ENCODE measurements at places on chromosomes 2 and 18. TPM values are rescaled to one million over a fixed set of nuclear protein-coding genes. Genes with fewer than 3 reads are reported as not detected.
A peak's percentile ranks its signal among the peaks of the same experiment; 100 is the strongest.

DNA sequence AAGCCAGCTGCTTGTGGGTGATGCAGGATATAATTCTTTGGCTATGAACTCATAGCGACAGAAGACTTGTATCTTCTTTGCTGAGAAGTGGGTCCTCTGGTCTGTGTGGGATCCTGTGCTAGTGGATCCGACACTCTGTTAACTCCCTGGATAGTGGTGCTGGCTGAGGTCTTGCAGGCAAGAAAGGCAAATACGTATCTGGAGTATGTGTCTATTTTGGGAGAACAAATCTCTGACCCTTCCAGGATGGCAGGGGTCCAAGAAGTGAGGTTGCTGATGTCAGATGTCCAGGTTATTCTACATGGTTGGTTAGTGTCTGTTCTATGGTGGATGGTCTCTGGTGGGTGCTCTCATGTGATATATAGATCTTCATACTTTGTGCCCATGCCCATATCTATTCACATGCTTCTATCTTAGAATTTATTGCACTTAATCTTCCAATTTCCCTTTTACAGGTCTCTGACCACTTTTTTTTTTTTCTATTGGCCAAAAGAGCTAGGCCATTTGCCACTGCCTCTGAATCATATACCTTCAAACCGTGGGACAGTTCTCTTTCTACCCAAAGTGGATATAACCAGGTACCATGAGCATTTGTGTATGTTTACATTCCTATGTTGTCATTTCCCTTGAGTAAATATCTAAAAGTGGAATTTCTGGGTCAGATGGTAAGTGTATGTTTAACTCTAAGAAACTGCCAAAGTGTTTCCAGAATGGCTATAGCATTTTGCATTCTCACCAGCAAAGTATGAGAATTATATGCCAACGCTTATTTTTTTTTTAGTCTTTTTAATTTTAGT is 45.1 kb upstream of the RBMS1 start:
- H3K4me1 ChIP-seq: no peaks in the 10 kb centered on the region
- no peak overlapping the region for H3K27ac ChIP-seq
- H3K27me3 ChIP-seq: no peaks in the 10 kb centered on the region
- no peak overlapping the region for H3K4me3 ChIP-seq
- no peak for DNase-seq

- DNase-seq: no peak
- H3K4me3 ChIP-seq: no peak overlapping the region
- H3K27me3 ChIP-seq: no peaks in the 10 kb centered on the region
These were observed 20.5 kb upstream of the LRPPRC start for GRCh38 chr2:44016282-44016681.

- H3K4me3 ChIP-seq: peak overlapping the region; percentile 80
- peak overlapping the region; percentile 84 for H3K27ac ChIP-seq
- H3K36me3 ChIP-seq: no peaks in the 10 kb centered on the region
- DNase-seq: no peak
These were observed 1.3 kb downstream of the ITM2C start for GRCh38 chr2:230865766-230866755.

DNA sequence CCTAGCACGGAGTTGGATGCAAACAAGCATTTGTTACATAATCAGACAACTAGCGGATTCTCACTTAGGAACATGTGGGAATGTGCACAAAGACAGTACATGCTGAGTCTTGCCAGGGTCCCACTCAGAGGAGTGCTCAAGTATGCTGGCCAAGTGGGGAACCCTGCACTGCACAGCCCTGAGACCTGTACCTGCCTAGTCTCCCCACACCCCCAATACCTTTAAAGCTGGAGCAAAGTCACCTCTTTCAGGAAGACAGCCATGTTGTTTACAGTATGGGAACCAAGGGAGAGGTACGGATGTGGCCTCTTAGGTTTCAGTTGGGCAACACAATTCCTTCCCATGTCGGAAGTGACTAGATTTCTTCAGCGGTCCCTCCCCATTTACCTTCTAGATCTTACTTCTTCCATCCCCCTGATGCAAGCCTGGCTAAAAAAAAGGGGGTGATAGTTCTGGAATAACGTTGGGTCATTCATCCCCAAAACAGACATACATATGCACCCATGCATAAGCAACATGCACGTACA is 10.7 kb downstream of the CXCR1 start:
- no peak for DNase-seq
- no peak overlapping the region for H3K27ac ChIP-seq
- H3K36me3 ChIP-seq: no peaks in the 10 kb centered on the region
- no peak overlapping the region for H3K4me3 ChIP-seq
- H3K27me3 ChIP-seq: no peaks in the 10 kb centered on the region
- H3K4me1 ChIP-seq: no peaks in the 10 kb centered on the region

GRCh38 chr2:8819194-8819593 is 18.2 kb downstream of the KIDINS220 start:
- H3K4me3 ChIP-seq: no peak overlapping the region
- H3K27ac ChIP-seq: no peak overlapping the region
- H3K27me3 ChIP-seq: no peaks in the 10 kb centered on the region
- H3K4me1 ChIP-seq: peaks cover 21% of the 10 kb centered on the region
- DNase-seq: no peak

- no peaks in the 10 kb centered on the region for H3K36me3 ChIP-seq
- H3K4me3 ChIP-seq: no peak overlapping the region
- H3K4me1 ChIP-seq: peaks cover 21% of the 10 kb centered on the region
- no peak overlapping the region for H3K27ac ChIP-seq
- no peak for DNase-seq
These were observed 51.3 kb upstream of the CAB39 start for GRCh38 chr2:230661072-230661957.

- H3K4me1 ChIP-seq: no peaks in the 10 kb centered on the region
- no peak for DNase-seq
- H3K27ac ChIP-seq: no peak overlapping the region
- H3K36me3 ChIP-seq: no peaks in the 10 kb centered on the region
- no peak overlapping the region for H3K4me3 ChIP-seq
These were observed 34.4 kb upstream of the CYP27C1 start for GRCh38 chr2:127254386-127254981.

DNA sequence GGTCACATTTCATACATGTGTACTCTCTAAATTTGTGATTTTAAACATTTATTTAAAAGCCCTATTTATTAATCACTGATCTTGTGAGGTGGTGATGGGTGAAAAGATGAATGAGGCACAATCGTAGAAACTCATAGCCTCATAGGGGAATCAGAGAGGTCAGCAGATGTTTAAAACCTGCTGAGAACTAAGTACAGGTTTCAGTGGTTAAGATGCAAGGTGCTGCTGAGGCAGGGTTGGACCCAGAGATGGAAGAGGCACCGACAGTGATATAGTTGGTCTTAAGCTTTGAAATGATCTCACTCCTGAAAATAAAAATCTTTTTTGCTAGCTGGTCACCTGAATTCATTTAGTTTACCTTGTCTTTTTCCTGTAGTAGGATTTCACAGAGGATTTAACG is 49.6 kb downstream of the LINC00305 start:
- DNase-seq: no peak
- H3K36me3 ChIP-seq: no peaks in the 10 kb centered on the region
- no peaks in the 10 kb centered on the region for H3K27me3 ChIP-seq
- no peak overlapping the region for H3K4me3 ChIP-seq
- H3K4me1 ChIP-seq: no peaks in the 10 kb centered on the region

DNA sequence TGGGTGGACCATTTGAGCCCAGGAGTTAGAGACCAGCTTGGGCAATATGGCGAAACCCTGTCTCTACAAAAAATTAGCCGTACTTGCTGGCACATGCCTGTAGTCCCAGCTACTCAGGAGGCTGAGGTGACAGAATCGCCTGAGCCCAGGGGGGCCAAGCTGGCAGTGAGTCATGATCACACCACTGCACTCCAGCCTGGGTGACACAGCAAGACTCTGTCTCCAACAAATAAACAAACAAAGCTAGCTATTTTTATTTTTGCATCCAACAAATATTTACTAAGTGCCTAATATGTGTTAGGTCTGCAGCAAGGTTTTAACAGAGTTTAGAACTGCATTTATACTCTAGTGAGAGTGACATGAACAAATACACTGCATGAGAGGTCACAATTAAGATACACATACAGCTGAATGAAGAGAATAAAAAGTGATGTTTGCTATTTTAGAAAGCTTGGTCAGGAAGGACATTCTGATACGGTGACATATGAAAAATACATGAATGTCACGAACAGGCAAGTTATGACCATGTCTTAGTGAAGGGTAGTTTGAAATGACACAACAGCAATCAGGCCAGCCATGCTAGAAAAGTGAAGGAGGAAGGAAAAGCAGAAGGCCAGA is 83.2 kb upstream of the FRZB start:
- H3K4me1 ChIP-seq: no peaks in the 10 kb centered on the region
- no peak overlapping the region for H3K27ac ChIP-seq
- no peak for DNase-seq
- H3K36me3 ChIP-seq: no peaks in the 10 kb centered on the region
- H3K27me3 ChIP-seq: no peaks in the 10 kb centered on the region
- H3K4me3 ChIP-seq: no peak overlapping the region

GRCh38 chr2:46909150-46909549 is 6.5 kb downstream of the MCFD2 start:
- no peak for DNase-seq
- H3K4me1 ChIP-seq: peaks cover 20% of the 10 kb centered on the region
- H3K4me3 ChIP-seq: no peak overlapping the region
- no peak overlapping the region for H3K27ac ChIP-seq

DNA sequence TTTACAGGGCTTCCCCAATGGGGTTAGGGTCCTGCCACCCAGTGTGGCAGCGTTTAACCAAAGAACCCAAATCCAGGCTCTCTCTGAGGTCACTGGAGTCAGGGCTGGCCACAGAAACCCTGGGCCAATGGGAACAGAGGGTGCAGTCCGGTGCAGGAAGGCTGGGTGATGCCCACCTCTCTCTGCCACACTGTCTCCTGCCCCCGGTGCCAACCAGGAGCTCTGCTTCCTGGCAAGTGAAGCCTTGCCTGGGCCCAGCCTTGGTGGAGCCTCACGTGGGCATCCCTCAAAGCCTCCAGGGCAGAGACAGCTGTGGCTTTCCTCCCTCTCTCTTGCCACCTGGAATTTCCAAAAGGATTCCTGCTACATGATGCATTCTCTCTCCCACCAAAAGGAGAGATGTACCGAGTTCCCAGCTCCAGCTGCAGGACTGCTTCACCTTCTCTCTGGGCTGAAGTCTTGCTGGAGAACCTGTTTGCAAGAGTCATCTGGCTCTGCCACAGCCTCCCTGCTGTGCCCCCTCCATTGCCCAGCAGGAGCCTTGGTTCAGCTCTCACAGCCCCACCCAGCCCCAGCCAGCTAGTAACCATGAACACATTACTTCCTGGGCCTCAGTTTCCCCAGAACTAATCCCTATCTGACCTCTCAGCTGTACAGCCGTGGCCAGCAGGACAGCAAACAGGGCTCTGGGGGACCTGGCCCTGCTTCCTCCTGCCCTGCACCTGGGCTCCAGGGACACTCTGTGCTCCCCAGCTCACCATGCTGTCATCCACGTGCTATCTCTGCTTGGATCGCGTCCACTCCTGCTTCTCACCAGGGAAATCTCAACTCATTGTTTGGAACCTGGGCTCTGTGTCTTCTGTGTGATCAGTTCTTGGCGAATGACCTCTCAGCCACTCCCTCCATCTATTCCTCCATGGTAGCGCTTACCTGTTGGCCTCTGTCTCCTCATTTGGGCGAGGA is 43.4 kb downstream of the KCNF1 start:
- no peak overlapping the region for H3K4me3 ChIP-seq
- H3K27ac ChIP-seq: no peak overlapping the region
- H3K36me3 ChIP-seq: no peaks in the 10 kb centered on the region
- no peak for DNase-seq

GRCh38 chr2:178513876-178514275 is 33.6 kb downstream of the PLEKHA3 start:
- no peak overlapping the region for H3K27ac ChIP-seq
- DNase-seq: no peak
- H3K27me3 ChIP-seq: no peaks in the 10 kb centered on the region
- no peak overlapping the region for H3K4me3 ChIP-seq
- H3K36me3 ChIP-seq: no peaks in the 10 kb centered on the region

GRCh38 chr18:3595369-3596273 is 145.6 kb downstream of the TGIF1 start:
- H3K4me1 ChIP-seq: peaks cover 40% of the 10 kb centered on the region
- H3K27ac ChIP-seq: peak overlapping the region; percentile 99
- peak overlapping the region; percentile 24 for H3K4me3 ChIP-seq

DNA sequence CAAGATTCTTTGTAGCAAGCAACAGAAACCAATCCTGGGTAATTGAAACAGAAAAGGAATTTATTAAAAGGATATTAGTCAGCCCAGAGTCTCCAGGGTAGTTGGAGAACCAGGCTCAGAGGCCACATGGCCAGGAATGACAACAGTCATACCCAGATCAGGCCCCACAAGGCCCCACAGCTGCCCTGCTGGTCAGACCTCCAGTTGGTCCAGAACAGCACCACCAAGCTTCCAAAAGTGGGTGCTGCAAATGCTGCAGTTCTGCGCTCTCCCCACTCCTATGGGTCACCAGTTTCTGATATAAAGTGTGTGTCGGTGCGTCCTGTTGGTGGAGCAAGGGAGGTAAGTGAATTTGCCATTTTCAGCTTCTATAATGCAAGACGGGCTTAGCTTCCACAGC is 29.9 kb downstream of the KLHL29 start:
- no peak for DNase-seq
- no peaks in the 10 kb centered on the region for H3K36me3 ChIP-seq
- H3K4me1 ChIP-seq: peaks cover 48% of the 10 kb centered on the region
- peak overlapping the region; percentile 57 for H3K27ac ChIP-seq

DNA sequence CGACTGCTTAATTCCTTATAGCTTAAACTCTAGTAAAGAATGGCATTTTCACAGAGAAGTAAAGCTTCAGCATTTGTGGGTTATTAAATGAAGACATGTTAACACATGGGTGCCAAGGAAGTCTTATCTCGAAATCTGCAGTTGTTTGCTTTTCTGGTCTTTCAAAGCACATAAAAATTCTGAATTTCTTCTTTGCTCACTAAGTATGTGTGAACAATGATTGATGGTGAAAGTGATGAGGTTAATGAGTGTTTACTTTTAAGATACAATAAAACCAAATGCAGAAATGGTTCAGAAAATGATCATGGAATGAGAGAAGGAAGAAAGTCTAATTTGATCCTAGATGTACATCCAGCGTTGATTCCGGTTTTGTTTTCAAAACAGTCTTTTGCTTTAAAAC is 234.6 kb upstream of the RAB12 start:
- H3K4me3 ChIP-seq: no peak overlapping the region
- DNase-seq: no peak
- H3K27me3 ChIP-seq: no peaks in the 10 kb centered on the region

PRKAG3 gene
- total RNA-seq: not detected

FAM228A gene
- total RNA-seq: 2.7 TPM

WIPF1 gene
- total RNA-seq: 43.2 TPM

C2orf15 gene
- total RNA-seq: not detected

LRRC30 gene
- not detected for total RNA-seq

ALLC gene
- total RNA-seq: 5.7 TPM

Measured in tibial nerve (tissue), 4 donors.